Stimulated activated CD8-positive, alpha-beta memory T cell treated with anti-CD3 and anti-CD28 coated beads, Interleukin-2, amount 100 ng/mL, for 1 hour (primary cell): ENCODE measurements at places on chromosomes 11 and 22.

DNA sequence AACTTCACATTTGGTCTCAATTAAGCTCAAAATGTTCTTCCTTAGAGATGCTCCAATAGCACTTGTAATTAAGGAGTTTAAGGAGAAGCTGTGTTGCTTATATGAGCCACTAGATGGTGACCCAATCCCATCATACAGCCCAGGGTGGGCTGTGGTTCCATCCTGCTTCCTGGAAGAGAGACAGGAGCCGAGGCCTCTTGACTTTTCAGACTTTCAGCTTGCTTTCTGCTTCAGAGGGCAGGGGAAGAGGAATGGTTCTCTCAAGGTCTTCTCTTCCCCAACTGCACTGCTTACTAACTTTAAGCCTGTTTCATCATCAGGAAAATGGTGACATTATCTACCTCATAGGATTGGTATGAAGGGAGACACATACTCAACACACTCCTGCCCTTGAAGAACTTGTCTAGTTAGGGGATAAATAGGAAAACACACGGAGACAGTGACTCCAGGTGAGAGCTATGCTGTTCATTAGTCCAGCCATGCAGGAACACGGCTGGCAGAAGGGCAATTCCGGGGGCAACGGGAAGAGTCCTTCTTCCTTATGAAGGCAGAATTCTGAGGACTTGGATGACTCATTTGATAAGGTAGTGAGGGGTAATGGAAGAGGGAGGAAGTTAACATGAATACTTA, 20.1 kb downstream of the TMEM218 start:
- no peak for DNase-seq

DNA sequence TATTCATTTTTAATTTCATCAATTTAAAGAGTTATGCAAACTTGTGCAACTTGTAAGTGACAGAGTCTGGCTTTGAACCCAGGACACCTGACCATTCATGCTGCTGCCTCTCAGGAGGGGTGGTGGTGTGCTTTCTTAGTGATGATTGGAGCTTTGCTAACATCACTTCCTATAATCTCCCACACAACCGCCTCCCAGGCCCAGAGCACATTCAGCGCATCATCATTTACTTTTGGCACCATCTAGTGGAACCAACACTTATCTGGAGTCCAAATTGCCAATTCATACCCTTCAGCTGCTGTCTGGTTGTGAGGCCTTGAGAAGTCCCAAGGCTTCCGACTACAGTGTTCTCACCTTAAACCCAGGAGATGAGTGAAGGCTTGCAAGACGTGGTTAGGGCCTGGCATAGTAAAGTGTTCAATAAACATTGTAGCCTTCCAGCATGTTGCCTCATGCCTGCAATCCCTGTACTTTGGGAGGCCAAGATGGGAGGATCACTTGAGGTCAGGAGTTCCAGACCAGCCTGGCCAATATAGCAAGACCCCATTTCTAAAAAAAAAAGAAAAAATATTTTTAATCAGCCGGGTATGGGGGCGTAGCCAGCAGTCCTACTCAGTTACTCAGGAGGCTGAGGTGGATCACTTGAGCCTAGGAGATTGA, 1.1 kb upstream of the TTLL1 start:
- no peak for DNase-seq

DNA sequence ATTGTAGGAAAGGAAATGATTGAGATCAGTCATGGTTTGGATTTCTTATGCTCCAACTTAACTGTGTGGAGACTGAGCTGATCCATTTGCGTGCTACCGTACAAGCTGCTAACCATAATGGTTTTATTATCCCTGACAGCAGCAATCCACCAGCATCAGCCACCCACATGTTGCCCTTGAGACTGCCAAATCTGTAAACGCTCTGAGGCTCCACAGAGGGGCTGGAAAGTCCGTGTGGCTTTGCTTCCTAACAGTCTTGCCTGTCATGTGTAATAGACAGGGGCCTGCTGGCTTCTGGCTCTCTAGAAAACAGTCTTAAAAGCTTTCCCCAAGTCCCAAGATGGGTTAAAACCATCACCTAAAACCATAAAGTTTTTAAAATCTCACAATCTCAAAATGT, 30.1 kb downstream of the ATG16L2 start:
- no peak for DNase-seq

DNA sequence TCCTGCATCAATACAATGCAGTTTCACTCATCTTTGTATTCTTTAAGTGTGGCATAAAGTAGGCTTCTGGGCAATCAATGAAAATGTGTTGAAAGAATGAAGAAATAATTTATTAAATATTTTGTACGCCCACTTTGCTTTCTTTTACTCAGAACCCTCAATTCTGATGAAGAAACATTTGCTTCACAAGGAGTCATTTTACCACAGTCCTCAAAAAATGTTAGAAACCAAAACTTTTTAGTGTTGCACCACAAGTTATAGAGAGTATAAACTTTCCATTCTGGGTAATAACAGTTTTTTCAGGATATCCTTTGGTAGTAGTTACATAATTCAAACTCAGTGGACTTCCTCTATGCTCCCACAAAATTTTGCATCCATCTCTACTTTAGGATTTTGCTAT, 360.5 kb downstream of the DLG2 start:
- DNase-seq, result no peak

DNA sequence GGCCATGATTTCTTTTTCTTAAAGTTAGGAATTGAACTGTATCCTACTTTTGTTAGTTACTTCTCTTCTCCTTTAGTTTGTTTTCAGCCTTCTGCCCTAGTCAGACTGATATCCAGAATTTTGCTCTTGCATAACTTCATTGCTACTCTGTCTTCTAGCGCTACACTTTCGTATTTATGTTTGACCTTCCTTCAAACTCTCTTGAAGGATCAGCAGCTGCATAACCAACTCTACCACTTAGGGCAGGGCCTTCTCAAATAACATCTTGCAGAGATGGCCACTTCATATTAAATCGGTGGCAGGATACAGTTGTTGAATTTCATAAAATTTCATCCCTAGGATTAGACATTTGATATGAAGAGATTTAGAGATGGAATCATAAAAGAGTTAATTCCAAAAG, 43.9 kb downstream of the KDM2A start:
- DNase-seq, result no peak

DNA sequence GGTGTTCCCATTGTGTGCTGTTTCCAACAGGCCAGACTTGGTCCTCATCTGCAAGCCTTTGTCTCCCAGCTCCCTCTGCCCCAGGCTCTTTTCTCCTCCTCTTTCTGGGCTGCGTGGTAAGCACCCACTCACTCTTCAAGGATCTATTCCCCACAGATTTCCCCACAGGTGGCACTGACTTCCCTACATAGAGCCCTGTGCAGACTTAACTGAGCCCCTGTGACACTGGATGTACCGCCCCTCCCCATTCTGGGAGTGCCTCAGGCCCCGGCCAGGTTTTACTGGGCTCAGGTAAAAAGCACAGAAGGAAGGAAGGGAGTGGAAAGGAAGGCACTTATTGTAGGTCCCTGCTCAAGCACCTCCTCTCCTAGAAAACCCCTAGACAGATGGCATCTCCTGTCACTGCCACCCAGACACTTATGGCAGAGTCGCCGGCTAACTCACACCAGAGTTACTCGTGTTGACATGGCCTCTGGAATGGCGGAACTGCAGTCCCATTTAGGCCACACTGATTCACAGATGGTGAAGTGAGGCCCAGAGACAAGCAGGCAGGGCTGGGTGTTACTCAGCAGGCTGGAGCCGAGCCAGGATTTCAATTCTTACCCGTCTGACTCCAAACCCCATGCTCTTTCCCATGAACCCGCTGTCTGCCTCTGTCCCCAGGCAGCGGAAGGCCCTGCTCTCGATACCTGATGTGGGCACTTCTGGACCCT, 47.2 kb downstream of the LRRC32 start:
- no peak for DNase-seq

DNA sequence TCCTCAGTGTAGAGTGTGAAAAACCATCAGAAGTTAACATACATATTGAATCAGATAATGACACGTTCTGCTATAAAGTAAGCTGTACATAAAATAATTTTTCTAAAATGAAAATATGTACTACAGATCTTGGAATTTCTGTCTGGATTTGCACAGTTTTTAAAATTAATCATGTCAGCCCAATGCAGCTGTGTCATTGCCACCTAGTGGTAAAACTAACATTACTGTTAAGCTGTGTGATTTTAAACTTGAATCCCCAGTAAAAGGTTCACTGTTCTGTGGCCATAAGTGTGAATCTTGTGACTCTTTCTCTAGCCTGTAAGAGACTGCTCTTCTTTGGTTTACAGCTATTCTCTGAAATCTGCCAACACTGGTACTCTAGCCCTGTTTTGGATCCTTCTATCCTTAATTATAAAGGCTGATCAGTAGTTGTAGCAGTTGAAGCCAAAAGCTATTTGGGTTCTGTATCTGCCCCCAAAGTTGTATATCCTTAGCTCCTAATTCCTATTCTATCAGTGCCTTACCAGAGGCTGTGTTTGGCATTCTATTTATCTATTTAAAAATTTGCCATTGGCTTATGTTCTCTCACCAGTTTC, 4.0 kb downstream of the JRKL start:
- DNase-seq, result no peak

GRCh38 chr11:87127101-87127500, 89.4 kb downstream of the TMEM135 start:
- no peak for DNase-seq

GRCh38 chr11:47843361-47844055, 4.6 kb downstream of the NUP160 start:
- no peak for DNase-seq

DNA sequence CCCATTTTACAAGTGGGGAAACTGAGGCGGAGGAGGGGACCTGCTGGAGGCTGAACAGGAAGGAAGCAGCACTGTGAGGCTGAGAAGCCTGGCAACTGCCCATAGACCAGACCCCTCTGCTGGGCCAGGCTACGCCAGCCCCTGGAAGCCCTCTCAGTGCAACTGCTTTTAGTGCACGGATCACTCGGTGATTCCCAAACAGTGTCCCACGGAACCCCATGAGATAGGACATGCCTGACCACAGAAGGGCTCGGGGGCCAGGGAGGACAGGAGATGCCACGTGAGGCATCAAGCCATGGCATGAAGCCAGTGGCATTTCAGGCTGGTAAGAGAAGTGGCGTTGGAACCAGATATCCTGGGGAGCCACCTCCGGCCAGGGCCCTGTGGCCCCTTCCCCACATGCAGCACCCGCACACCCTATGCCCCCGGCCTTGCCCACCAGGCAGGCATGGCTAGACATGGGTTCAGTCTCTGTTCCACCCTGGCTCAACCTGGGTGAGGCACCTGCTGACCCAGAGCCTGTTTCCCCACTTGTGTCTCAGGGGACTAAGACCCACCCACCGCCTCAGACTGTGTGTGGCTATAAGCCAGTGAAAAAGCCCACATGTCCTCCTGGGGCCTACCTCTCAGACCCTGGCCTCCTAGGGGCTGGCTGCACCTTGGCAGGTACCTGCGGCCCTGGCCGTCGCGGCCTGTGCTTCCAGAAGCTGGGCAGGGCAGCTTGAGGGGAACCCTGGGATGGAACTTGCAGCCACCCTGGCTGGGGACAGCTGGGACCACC, 84.1 kb downstream of the WNT7B start:
- DNase-seq, result no peak

GRCh38 chr11:72721689-72722049, 30.5 kb downstream of the ARAP1 start:
- no peak for DNase-seq

- DNase-seq, result no peak
These were observed 10.6 kb upstream of the GLYATL1 start for GRCh38 chr11:58928691-58929090.

DNA sequence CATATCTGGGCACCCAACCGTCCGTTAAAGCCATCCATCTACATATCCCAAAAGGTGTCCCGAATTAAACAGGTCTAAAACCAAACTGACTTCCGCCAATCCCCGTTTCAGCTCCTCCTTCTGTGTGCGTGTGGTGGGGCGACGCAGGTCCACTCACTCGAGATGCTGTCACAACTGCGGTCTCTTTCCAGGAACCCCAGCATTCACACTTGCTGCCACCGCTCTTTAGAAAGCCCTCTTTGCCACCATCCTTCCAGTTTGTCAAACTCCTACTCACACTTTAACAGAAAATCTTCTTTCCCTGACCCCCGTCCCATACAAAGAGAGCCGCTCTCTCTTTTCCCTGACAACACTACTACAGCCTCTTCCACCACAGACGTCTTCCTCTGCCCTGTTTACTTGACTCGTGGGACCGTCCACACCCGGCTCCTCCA, 467 bp downstream of the ESS2 start:
- DNase-seq, result peak; percentile 9

DNA sequence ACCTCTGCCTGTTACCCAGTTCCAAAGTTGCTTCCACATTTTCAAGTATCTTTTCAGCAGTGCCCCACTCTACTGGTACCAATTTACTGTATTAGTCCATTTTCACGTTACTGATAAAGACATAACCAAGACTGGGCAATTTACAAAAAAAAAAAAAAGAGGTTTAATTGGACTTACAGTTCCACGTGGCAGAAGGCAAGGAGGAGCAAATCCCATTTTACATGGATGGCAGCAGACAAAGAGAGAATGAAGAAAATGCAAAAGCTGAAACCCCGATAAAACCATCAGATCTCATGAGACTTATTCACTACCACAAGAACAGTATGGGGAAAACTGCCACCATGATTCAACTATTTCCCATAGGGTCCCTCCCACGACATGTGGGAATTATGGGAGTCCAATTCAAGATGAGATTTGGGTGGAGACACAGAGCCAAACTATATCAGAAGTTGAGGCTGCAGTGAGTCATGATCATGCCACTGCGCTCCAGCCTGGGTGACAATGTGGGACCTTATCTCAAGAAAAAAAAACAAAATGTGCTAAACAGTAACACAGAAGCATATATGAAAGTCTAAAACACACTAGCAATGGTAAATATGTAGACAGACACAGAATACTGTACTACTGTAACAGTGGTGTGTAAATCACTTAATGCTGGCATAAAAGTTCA, 190.3 kb upstream of the ZC3H12C start:
- DNase-seq, result no peak

DNA sequence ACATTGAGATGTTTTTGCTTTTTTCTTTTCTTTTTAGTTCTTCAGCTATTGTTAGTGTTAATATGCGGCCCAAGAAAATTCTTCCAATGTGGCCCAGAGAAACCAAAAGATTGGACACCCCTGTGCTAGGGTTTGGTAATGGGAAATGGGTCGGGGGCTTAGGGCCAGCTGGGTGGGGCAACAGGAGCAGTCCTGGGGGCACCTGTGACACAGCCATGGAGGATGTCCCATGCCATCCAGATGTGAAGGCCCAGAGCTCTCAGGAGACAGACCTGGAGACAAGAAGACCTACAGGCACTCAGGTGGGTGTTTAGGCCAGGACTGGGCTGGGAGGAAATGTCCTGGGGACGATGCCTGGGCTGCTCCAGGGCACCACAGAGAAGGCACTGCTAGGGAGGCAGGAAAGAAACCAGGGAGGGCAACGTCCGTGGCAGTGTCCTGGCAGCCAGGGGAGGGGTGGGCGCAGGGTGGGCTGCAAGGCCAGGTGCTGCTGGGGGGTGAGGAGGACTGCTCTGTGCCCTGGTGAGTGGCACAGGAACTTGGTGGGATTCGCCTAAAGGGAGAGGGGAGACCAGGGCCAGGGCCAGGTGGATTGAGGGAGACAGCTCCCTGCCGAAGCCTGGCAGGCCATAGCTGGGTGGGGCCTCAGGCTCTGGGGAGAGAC, 21.4 kb downstream of the RELT start:
- DNase-seq, result no peak

- DNase-seq, result no peak
These were observed 47.0 kb upstream of the ALKBH3 start for GRCh38 chr11:43833657-43834073.

- no peak for DNase-seq
These were observed 92.7 kb upstream of the TIMP3 start for GRCh38 chr22:32708830-32709229.
